BJ (cell line): ENCODE measurements at places on chromosomes 2 and 18. TPM values are rescaled to one million over a fixed set of nuclear protein-coding genes. Genes with fewer than 3 reads are reported as not detected.

- DNase-seq: peak; percentile 26
These were observed 210.7 kb downstream of the KLHL29 start for GRCh38 chr2:23595601-23596251.

DNA sequence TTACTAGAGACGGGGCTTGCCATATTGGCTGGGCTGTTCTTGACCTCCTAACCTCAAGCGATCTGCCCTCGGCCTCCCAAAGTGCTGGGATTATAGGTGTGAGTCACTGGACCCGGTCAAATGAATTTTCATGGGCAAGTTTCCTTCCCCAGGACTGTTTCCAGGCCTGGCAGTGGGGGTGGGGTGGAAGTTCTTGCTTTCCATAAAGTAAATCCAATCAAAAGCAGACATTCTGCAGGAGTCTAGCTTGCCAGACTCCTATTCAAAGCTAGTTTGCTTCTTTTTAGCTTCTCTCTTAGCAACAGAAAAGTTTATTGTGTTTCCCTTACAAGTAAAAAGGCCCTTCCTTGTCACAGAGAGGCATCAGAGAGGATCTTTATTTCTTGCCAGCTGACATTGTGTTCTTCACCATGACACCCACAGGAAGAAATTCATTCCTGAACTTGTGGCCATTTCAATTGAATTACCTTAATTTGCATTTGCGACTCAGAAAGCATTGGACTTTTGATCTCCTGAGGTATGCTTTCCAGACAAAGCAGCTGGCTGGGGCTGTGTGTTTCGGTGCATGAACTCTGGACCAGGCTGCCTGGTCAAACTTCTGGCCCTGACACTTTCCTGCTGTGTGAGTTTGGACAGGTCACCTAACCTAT, 37.9 kb downstream of the LYPD1 start:
- DNase-seq: no peak

- DNase-seq: no peak
These were observed 217.3 kb downstream of the FHOD3 start for GRCh38 chr18:36514778-36515177.

GRCh38 chr2:208099682-208100470, 24.4 kb downstream of the CRYGD start:
- DNase-seq: no peak

IL1R1 gene
- 37.3 and 43.4 TPM in 2 replicates for polyA plus RNA-seq

ABCB11 gene
- not detected in 2 replicates for polyA plus RNA-seq
